Lung microvascular endothelial cell (primary cell): ENCODE measurements at places on chromosomes 16 and 17. TPM values are rescaled to one million over a fixed set of nuclear protein-coding genes. Genes with fewer than 3 reads are reported as not detected.

DNA sequence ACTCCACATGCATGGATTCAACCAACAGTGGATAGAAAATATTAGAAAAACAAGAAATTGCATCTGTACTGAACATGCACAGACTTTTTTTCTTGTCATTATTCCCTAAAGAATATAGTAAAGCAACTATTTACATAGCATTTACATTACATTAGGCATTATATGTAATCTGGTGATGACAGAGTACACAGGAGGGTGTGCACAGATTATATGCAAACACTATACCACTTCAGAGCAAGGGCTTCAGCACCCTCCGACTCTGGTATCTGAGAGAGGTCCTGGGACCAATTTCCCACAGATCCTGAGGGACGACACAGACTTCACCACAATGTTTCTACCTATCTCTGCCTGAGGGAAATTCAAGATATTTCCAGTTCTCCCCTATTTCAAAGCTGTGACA lies 25.3 kb upstream of the KCTD5 start:
- no peak for DNase-seq

GRCh38 chr16:82700541-82701235 lies 73.9 kb downstream of the CDH13 start:
- DNase-seq, result peak; percentile 71

- DNase-seq, result no peak
These were observed 29.3 kb downstream of the STH start for GRCh38 chr17:46028374-46028773.

Gene PLLP
- 5.2 and 6.3 TPM in 2 replicates for total RNA-seq

Gene AATK
- 0.99 and 1.5 TPM in 2 replicates for total RNA-seq

DNA sequence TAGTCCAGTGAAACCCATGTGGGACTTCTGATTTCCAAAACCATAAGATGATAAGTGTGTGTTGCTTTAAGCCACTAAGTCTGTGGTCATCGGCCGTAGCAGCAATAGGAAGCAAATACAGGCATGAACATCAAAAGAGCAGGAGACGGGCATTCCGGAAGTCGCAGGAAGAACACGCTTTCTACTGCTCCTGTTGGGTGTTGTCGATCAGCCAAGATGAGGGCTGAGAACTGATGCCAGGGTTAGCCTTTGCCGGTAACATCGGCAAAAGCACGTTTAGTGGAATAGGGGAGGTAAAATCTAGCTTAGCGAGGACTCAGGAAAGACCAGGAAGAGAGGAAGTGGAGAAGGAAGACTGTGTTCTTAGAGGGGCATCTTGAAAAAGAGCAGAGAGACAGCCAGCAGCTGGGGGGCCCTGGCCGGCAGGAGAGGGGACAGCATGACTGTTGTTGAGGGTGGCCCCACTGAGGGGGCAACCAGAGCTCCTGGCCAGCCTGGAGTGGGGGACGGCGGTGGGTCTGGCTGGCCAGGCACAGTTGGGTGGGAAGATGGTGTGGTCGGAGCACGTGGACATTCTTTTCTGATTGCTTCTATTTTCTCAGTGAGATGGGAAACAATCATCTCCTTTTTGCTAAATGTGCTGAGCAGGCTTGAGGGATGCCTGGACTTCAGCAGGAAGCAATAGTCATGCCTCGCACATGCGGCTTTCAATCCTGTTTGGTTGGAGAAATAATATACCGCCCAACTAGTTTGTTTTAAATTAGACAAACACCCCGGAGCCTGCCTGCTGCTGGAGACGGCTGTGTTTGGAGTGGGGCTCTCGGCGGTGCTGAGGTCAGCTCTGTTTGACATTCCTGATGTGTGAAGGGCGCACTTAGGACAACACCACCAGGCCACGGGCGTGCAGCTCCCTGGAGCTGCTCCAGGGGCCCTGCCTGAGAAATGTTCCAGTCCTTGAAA lies 109.9 kb downstream of the METRNL start:
- DNase-seq, result peak; percentile 60

Gene SLC25A39
- total RNA-seq, result 47.5 and 72.6 TPM in 2 replicates

DNA sequence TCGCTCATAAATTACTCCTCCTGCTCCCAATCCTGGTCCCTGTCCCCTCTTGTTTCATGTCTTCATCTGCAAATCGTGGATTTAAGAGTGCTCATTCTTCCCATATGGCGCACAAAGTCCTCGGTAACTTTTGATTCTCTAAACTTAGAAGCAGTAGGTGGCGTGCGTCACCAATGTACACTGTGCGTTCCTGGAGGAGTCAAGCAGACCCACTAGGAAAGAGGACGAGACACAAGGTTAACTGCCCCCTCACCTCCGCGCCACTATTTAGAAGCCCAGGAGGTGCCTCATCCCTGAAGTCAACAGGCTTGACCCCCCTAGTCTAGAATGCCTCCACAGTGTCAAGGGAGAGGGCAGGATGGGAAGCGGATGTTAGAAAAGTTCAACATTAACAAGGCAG lies 2.9 kb downstream of the SLC13A5 start:
- no peak for DNase-seq

Gene KRTAP9-2
- not detected in 2 replicates for total RNA-seq

Gene HOXB13
- under 0.01 TPM in 1 of 2 replicates, not detected in the other for total RNA-seq

DNA sequence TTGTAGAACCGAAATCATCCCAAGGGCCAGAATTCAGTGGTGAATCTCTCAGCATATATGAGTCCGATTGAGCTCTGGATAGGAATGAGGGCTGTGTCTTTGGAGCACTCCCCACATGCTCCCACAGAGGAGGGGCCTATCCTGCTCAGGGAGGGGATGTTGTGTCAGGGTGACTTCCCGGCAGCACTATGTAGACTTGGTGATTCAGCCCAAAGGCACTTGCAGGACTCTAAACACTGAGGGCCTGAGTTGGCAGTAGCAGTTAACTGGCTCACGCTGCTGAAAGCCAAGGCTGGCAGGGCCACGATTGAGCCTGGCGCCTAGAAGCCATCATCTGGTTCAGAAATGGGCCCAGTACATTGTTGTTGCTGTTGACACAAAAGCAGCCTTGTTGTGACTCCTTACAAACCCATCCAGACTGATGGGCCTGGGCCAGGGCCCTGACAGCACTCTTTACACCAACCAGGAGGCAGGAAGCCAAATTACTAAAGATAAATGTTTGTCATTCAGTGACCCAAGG lies 31.9 kb downstream of the NMT1 start:
- peak; percentile 89 for DNase-seq

- DNase-seq, result no peak
These were observed 14.4 kb downstream of the OR1A1 start for GRCh38 chr17:3221850-3222249.

DNA sequence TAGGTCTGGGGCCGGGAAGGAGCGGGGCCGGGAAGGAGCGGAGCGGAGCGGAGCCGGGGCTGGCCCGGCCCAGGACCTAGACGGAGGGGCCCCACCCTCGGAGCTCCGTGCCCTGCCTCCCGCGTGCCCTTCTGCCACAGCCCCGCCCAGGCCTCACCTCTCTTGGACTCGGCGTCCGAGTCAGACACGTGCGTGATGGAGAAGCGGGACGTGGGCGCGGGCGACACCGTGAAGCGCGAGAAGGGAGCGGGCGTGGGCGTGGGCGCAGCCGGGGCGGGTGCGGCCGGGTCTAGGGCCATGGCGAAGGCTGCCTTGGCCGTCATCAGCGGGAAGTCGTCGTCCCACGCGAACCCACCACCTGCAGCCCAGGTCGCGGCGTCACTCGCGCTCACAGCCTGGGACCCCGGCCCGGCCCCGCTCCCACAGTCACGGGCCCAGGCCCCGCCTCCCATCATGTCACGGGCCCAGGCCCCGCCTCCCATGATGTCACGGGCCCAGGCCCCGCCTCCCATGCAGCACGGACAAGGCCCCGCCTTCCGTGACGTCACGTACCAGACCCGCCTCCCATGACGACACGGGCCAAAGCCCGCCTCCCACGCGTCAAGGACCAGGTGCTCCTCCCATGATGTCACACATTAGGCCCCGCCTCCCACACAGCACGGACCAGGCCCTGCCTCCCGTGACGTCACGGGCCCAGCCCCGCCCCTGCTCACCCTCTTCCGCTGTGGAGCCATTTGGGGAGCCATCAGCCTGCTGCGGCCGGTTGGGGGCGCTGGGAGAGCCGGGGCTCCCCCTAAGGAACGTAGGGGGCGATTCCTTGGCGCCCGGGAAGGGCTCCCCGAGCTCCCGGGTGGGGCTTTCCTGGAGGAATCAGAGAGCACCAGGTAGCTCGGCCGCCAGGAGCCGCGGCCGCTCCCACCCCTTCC lies 45.8 kb upstream of the PVALEF start:
- peak; percentile 98 for DNase-seq

DNA sequence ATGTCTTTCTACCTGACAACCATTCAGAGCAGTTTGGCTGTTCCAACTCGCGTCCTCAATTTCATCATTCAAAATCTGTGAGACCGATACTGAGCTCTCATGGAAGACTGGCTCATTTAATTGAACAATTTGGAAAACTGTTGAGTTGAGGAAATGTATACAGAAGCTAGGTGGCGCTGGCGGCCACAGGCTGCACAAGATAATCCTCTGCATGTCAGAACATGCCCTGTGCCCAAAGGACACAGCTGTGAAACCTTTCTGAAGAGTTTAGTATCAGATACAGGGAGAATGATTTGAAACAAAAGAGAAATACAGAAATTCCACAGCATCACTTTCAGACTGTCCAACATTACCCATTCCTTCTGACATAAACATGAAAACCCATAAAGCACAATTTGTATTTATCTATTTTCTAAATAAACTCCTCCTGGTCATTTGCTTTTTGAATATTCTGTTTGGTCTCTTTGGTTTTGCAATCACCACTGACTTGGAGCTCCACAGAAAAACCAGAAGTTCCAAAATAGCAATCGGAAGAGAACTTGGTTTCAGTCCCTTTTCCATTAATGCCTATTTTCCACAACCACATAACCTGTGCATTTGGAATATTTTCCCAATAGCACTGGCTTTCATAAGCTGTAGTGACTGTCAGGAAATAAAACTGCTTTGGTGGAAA lies 192.8 kb downstream of the MAP2K6 start:
- DNase-seq, result peak; percentile 87

- no peak for DNase-seq
These were observed 22.5 kb downstream of the CENPX start for GRCh38 chr17:81999976-82000802.

Gene PRAC2
- total RNA-seq, result not detected in 2 replicates

DNA sequence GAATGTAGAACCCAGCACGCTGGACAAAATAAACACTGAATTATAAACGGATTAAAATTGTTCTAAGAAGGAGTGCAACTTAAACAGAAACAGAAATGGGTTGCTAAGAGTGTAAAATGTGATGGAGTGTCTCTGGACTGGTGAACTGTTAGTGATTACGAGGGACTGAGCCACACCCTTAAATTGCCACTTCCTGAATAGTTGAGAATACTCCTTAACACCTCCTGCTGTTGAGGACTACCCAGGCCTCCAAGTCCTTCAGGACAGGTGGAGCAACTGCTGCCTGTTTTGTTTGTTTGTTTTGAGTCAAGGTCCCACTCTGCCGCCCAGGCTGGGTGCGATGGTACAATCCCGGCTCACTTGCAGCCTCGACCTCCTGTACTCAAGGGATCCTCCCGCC lies 25.8 kb upstream of the IRF8 start:
- DNase-seq, result no peak

DNA sequence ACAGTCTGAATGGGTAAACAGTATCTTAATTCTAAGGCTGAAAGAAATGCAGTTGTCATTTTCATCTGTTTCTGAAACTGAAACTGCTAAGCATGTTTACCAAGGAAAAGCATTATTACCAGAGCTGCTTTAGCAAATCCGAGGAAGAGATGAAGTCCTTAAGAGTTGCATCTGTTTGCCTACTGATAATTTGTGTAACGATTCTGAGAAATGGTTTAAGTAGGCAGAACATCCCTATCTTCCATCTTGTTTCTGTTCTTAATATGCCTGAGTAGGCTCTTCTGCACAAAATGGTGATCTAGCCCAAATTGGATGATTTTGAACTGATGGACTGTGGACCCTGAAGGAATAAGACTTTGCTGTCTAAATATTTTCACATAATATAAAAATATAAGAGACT lies 34.9 kb downstream of the NUP93 start:
- no peak for DNase-seq

GRCh38 chr17:62791235-62791734 lies 16.8 kb downstream of the MARCHF10 start:
- no peak for DNase-seq

DNA sequence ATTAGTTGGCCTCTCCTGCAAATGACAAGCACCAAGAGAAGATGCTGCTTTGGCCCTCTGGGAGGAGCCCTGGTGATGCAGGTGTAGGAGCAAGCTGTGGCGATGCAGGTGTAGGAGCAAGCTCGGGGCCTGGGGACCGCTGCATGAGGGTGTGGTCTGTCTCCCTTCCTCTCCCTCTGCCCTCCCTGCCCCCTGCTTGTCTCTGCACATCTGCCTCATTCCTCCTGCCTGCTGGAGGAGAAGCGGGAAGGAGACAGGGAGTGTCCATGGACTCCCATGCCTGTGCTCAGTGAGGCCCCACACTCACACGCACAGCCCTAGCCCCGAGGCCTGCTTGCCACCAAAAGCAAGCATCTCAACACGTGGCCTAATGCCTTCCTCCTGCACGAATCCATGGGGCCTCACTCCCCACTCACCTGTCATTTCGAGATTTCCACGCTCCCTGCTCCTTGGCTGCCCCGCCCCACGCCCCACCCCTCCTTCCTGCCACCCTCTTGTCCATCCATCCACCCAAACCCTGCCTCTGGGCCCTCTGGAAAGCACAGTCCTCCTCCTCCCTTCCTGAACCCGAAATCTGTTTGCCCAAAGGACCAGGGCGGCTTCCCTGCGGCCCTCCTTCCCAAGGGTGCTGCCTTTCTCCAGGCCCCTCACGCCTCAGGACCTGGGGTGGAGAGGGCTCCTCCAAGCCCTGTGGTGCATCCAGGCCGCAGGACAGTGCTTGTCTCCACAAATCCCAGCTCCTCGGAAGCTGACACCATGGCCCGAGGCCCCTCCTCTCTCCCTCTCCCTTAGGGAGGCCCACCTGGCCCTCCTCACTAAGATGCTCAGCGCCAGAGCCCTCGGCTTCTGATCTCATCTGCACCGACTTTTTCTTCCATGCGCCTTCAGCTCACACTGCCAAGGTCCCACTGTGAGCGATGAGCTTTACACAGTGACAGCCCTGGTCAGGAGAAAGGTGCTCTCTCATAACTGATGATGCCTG lies 11.8 kb upstream of the ALDH3A1 start:
- DNase-seq, result no peak

DNA sequence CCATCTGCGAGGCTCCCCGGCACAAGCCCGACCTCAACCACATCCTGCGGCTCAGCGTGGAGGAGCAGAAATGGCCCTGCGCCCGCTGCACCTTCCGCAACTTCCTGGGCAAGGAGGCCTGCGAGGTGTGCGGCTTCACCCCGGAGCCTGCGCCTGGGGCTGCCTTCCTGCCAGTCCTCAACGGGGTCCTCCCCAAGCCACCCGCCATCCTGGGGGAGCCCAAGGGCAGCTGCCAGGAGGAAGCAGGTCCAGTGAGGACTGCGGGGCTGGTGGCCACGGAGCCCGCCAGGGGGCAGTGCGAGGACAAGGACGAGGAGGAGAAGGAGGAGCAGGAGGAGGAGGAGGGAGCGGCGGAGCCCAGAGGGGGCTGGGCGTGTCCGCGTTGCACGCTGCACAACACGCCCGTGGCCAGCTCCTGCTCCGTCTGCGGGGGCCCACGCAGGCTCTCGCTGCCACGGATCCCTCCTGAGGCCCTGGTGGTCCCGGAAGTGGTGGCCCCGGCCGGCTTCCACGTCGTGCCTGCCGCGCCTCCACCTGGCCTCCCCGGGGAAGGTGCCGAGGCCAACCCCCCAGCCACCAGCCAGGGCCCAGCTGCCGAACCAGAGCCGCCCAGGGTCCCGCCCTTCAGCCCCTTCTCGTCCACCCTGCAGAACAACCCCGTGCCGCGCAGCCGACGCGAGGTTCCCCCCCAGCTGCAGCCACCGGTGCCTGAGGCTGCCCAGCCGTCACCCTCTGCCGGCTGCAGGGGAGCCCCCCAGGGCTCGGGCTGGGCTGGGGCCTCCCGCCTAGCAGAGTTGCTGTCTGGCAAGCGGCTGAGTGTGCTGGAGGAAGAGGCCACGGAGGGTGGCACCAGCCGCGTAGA lies 13.1 kb upstream of the PRR35 start:
- DNase-seq, result peak; percentile 71
